Thymus (tissue), 14 donors: ENCODE measurements at places on chromosomes 16 and 17. TPM values are rescaled to one million over a fixed set of nuclear protein-coding genes. Genes with fewer than 3 reads are reported as not detected.

TBC1D26 gene
- 0.09 TPM for total RNA-seq

MRTFB gene
- 8.3 TPM for total RNA-seq

KCNH6 gene
- 0.05 TPM for total RNA-seq

ZSCAN10 gene
- 0.05 TPM for total RNA-seq

GRCh38 chr16:25693631-25694030, 1.9 kb downstream of the HS3ST4 start:
- no peak for DNase-seq

GRCh38 chr17:3754458-3755334, 31.0 kb downstream of the HASPIN start:
- no peak for DNase-seq

DNA sequence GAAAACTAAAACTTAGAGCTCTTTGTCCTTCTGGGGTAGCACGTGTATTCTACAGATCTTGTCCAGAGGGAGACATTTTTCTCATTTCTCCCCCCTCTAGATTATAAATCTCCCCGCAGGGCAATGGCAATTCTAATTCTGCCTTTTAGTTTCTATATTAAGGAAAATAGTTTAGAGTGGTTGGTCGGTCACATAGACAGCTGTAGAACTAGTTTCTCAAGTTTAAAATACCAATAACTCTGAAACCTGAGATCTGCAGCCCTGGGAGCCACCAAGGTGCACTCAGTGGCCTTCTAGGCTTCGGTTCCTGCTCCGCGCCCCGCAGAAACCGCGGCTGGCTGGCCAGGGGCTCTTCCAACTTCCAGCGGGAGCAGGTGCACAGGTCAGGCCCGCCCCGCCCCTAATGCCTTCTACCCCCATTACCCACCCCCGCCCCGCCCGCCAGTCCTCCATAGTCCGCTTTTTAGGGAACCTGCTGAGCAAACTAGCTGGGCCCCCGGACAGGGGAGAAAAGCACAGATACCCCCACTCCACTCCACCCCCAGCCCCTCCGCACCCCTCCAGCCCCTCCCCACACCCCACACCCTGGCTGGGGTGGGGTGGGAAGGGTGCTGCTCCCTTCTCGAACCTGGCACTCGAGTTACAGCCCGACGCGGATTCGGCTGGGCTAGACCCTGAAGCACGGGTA, 431 bp downstream of the SLFN11 start:
- peak; percentile 27 for DNase-seq
